EH (cell line): ENCODE measurements at places on chromosomes 3 and 15.

- DNase-seq, result no peak
These were observed 8.6 kb upstream of the SEC13 start for GRCh38 chr3:10329495-10330015.

DNA sequence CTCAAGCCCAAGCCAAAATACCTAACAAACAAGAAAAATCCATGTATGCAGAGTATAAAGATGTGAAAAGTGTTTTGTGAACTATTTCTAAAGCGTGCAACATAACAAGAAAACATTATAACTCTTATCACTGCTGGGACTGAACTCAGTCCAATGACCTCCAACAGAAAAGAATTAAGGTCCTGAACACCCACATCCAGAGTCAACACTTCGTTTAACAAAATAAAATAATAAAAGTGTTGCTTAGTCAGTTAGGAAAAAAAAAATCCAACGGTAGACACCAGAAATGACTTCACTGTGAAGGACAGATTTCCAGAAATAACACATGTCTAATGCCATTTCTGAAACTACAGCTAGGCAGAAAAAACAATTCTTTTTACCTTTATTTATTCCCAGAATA lies 28.0 kb downstream of the MB21D2 start:
- no peak for DNase-seq

GRCh38 chr3:72990701-72991395 lies 5.8 kb upstream of the PPP4R2 start:
- no peak for DNase-seq

DNA sequence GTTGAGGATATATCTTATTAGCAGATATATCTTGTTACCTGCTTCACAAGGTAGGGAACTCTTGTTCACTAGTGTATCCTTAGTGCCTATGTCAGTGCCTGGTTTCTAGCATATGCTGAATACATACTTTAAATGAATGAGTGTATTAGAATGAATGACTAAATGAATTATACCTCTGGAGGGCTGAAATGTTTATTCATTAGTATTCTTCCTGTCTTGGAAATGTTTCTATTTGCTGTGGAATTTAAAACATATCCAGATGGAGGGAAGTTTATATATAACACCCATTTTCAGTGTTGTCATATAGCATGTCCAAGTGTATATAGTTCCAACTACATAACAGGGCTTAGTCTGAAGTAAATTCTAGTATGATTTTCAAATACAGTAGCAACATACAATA lies 581.5 kb downstream of the TBL1XR1 start:
- DNase-seq, result peak; percentile 28

DNA sequence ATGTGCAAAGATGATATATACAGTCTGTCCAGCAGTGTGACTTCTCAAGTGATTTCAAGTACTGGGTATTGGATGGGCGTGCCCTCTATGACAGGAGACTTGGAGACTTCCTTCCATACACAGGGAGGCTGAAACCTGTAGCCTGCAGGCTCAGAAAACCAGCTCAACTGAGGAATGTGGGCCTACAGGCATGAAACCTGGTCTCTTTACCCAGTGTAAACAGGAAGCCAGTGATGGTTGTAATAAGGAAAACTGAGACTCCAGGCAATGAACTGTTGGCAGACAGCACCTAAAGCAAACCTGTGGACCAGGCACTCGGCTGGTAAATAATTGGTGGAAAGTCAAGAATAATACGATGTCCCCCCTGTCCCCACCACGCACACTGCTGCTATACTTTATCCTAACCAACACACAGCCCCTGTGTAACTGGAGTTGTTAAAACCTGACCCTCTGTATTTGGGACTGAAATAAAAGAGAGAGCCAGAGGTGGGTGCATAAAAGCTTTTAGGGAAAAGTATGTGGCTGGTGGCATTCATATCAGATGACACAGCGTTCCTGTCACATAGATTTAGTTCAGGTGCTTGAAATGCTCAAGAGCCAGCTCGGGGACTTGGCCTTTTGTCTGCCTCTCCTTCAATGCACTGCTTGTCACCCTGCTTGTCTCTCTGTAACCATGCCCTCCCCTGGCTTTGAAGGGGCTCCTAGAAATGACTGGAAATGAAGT lies 144.7 kb downstream of the TPRG1 start:
- DNase-seq, result no peak

DNA sequence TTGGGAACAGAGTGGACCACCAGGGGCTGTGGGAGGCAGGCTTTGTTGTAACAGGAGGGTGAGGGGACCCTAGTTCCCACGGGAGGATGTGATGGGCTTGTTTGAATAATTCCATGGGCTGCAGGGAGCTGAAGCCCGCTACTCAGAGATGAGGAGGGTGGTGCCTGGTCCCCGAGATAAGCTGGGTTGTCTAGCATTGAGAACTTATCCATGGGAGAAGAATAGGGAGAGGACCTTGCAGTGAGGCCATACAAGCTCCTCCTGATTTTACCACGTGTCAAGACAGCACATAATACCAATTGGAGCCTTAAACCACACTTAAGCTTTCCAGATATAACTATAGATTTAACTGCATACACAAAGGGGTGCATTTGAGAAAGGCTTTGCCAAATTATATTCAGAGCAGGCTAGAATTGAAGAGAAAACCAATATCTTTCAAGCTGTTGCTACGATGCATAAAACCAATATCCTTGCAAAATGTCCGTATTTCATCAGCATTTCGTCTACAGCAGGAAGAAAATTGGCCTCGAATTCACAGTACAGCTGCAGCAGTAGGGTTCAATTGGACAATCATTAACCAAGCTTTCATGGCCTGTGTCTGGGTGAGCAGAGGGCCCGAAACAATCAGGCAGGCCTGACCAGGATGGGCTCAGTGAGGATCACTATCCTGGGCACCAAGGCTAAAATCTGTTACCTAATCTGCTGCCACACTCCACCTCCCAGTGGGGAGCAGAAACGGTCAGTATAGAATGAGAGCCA lies 500.7 kb downstream of the OCA2 start:
- no peak for DNase-seq

DNA sequence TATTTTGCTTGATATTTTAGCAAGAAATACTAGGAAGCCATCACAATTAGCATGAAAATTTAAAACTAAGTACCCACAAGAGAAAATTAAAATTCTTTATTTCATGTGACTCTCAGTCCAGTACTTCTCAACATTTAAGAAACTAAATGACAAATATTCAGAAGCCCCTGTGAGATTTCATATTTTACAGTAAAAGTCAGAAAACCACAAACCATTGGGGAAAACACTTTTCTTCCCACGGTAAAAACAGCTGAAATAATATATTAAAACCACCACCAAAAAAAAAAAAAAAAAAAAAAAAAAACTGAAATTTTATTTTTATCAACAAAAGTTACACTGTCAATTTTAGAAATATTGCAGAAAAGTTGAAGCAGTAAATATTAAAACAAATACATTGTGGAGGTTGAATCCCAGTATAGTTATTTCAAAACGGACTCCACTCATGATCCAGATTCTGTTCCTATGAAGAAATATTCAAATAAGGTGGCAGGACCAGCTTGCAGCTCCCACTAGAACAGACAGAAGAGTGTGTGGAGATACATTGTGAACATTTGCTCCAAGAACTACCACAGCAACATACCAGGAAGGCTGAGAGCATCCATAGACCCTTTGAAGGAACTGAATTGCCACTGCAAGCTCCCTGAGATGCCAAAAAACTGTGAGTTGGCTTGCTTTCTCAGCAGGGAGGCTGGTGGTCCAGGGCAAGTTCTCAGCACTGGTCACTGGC lies 308.2 kb downstream of the CTNNB1 start:
- no peak for DNase-seq
